ENCODE measurements at places on chromosomes 4 and X.

DNA sequence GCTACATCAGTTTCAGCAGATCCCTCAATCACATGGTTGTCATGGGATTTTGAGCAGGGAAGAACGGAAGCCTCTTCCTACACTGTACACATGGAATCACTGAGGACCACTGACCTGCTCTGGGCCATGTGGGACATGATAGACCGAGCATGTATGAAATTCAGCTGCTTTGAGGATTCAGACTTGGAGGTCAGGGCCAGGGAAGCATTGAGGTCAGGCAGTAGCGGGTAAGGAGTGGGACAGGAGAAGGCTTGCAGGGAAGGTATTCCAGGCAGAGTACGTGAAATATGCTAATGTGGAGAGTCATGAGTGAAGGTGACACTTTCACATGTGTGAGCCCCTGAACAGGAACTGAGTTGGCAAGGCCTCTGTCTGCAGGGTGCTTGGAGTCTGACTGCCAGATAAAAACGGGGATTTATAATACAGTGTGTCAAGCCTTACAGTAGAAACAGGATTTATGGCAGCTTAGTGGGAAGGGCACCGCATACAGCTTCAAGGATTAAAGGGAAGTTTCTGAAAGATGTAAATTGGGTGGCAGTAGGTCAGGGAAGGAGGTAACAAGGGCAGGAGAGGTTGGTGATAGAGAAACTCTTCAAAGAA is 111.7 kb downstream of the STK32B start:
- no peak for DNase-seq

DNA sequence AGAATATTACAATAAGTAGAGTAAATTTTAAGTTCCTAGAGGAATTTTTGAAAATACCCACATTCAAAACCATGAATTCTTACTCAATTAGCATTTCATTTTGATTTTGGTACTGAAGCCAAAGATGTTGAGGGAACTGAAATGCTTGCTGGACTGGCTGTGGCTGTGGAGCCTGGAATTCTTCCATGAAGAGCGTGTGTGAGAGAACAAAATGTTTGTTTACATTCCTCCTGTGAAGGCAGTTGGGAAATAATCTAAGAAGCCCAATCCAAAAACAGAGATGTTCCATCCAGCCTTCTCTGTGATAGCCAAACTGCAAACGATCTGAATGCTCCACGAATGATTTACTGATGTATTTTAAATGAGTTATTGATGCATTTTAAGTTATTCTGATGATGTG is 3.8 kb upstream of the ADH1B start:
- DNase-seq, result no peak

- no peak for DNase-seq
Measured at GRCh38 chrX:16487620-16488385, 162.2 kb upstream of the S100G start.

DNA sequence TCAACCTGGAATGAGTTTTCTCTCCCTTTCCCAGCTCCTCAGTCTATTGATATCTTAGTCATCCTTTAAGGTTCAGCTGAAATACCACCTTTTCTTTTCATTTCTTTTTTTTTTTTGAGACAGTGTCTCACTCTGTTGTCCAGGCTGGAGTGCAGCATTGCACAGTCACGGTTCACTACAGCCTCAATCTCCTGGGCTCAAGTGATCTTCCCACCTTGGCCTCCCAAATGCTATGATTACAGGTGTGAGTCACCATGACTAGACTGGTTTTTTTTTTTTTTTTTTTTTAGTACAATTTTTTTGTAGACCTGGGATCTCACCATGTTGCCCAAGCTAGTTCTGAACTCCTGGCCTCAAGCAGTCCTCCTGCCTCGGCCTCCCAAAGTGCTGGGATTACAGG is 28.9 kb downstream of the AFF1 start:
- no peak for DNase-seq

- no peak for DNase-seq
Measured at GRCh38 chr4:23630110-23630509, 259.7 kb downstream of the PPARGC1A start.

DNA sequence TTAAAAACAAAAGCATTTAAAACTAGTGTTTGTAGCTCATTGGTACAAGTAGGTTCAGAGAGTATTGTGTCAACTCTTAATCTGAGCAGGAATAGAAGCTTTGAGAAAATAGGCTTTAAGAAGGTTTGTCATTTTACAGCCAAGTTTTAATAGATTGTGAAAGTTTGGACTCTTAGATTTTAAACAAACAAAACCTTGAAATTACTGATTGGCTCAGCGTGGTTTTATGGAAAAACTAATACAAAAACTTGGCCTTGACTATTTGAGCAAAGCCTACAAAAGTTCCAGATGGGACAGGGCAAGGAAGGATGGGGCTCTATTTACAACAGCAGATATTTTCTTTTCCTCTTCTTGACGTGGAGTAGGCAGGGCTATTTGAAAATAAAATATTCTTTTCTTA is 16.5 kb downstream of the ZFX start:
- DNase-seq, result no peak

- DNase-seq, result no peak
Measured at GRCh38 chrX:50680990-50681389, 133.0 kb downstream of the SHROOM4 start.

DNA sequence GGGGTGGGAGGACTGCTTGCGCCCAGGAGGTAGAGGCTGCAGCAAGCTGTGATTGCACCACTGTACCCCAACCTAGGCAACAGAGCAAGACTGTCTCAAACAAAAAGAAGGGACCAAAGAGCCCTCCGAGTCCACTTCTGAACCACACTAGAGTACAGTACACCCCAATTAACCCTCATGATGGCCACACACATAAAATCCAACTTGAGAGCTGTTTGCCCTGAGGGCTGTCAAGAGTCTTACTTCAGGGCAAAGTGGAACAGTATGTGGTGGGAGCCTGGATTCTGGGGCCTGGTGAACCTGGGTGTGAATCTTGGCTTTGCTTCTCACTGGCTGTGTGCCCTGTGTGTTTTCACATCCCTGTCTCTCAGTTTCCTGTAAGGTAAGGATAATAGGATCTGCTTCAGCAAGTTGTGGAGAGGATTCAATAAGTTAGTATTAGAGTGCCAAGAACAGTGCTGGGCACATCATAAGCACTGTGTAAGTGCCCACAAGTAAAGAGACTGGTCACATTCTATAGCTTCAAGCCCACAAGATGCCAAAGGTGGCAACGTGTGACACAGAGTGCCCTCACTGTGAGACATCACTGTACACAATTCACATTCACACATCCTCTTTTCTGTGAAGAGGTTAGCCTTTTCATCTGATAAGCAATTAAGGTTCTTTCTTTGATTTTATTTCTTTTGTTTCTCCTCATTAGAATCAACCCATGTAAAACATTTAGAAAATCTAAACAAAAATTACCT is 52.1 kb downstream of the LEF1 start:
- DNase-seq, result no peak

GRCh38 chr4:48046059-48046458 is 29.5 kb downstream of the NIPAL1 start:
- no peak for DNase-seq

- no peak for DNase-seq
Measured at GRCh38 chr4:7736436-7737267, 203.0 kb downstream of the AFAP1 start.

GRCh38 chrX:72001471-72001870 is 90.8 kb downstream of the NHSL2 start:
- DNase-seq, result no peak

GRCh38 chr4:124685851-124686250 is 26.7 kb downstream of the ANKRD50 start:
- no peak for DNase-seq

DNA sequence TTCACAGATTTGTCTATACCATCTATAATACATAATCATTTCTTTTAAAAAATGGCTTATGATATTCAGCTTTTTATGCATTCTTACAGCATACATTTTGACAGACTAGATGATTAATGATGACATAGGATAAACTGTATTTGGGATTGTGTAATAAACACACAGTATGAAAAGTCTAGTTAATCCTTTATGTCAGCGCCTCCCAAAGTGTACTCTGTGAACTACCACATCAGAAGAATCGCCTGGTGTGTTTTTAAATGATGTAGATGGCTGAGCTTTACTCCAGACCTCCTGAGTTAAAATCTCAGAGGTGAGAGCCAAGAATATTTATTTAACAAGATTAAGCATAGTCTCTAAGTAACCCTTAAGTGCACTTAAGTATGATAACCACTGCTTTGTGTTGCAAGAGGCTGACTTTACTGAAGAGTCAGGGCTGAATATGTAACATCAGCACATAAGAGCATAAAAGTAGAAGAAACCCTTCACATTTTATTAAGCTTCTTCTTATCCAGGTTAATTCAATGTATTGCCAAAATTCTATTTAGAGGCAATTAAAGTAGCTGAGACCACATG is 104.2 kb downstream of the ANK2 start:
- DNase-seq, result no peak

DNA sequence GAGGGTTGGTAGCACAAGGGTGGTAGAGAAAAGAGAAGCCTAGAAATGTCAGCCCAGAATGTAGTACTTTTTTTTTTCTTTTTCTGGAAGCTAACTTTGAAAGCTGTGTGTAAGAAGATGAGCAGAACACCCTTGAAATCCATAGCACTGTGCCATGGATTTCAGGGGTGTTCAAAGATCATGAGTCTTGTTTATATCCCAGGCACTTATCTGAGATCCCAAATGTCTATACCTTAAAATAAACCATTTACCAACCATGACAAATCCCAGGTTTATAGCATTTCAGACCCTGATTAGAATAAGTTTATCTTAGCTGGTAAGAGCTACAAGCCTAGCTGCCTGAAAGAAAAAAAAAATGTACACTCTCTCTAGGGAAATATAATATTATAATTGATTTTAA is 389.9 kb upstream of the ANXA10 start:
- no peak for DNase-seq

DNA sequence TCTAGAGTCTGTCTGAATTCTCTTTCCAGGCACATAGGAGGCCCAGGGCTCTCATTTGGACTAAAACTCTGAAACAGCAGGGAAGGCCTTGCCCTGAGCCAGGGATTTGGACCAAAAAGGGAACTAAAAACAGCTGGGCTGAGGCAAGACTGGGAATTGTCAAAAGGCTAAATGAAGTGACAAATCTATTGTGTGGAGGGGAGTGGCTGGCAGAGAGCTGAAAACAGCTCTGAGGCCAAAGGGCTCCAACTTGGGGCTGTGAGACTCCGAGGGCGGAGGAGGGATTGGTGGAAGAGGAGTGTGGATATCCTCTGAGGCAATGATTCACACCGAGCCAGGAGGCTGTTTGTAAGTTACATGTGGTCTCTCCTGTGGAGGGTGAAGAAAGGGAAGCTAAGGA is 63.2 kb downstream of the PHEX start:
- DNase-seq, result no peak

- DNase-seq, result no peak
Measured at GRCh38 chr4:57091657-57092162, 18.5 kb downstream of the IGFBP7 start.

- DNase-seq, result no peak
Measured at GRCh38 chr4:183205193-183205592, 106.1 kb downstream of the WWC2 start.

Measured in progenitor cell of endocrine pancreas (in vitro differentiated cells).